Stimulated activated CD4-positive, alpha-beta T cell treated with anti-CD3 and anti-CD28 coated beads, Interleukin-1b, Interleukin-23, amount 100 ng/mL, for 24 hours (primary cell): ENCODE measurements at places on chromosomes 2 and 18.

GRCh38 chr2:208570851-208571763 is 164.5 kb downstream of the PTH2R start:
- no peak for DNase-seq

DNA sequence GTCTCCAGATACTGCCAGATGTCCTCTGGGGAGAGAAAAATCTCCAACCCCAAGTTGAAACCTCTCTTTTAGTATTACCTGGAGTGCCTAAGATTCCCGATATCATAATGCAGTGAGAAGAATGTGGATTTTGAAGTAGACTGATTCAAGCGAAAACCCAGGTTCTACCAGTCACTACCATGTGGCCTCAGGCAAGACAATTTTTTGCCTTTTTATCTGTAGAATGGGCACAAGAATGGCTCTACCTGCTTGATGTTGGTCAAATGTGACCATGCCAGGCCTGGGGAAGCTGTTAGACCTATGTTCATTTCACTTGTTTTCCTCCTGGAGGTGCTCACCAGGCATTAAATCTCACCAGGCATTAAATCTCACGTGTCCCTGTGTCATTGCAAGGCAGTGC is 131.3 kb downstream of the DDX1 start:
- DNase-seq, result no peak

- no peak for DNase-seq
Measured at GRCh38 chr2:160907738-160908137, 252.5 kb upstream of the TANK start.

- no peak for DNase-seq
Measured at GRCh38 chr2:10301941-10302478, 694 bp upstream of the HPCAL1 start.

DNA sequence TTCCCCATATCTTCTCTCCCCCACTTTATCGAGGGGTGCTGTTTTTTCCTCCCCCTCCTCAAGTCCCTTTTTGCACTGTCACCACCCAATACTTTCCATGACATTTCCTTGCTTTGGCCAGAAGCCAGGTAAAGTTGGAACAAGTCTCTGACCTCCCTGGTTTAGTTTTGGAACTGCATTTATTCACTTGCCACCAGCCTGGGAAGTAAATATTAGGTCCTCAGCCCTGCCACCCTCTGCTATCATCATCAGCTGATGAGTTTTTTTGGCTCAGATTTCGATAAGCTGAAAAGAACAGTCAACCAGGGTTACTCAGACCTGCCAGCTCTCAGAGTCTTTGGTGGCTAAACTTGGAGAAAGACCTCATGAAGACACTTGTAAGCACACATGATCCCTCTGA is 47.0 kb downstream of the DHRS9 start:
- DNase-seq, result no peak

- no peak for DNase-seq
Measured at GRCh38 chr2:102117472-102117858, 25.1 kb upstream of the IL1R1 start.

GRCh38 chr2:220887271-220887870 is 684.7 kb downstream of the EPHA4 start:
- DNase-seq, result no peak

GRCh38 chr2:151973901-151974199 is 125.0 kb downstream of the CACNB4 start:
- no peak for DNase-seq
